ENCODE measurements at places on chromosomes 5 and 9.

- DNase-seq, result no peak
Observed at GRCh38 chr5:143534761-143535154, 131.3 kb upstream of the NR3C1 start.

- no peak for DNase-seq
Observed at GRCh38 chr9:111969622-111970021, 73.0 kb downstream of the UGCG start.

- no peak for DNase-seq
Observed at GRCh38 chr5:42760426-42760825, 3.8 kb downstream of the CCDC152 start.

GRCh38 chr5:85663708-85664031 lies 954.1 kb upstream of the COX7C start:
- DNase-seq, result no peak

DNA sequence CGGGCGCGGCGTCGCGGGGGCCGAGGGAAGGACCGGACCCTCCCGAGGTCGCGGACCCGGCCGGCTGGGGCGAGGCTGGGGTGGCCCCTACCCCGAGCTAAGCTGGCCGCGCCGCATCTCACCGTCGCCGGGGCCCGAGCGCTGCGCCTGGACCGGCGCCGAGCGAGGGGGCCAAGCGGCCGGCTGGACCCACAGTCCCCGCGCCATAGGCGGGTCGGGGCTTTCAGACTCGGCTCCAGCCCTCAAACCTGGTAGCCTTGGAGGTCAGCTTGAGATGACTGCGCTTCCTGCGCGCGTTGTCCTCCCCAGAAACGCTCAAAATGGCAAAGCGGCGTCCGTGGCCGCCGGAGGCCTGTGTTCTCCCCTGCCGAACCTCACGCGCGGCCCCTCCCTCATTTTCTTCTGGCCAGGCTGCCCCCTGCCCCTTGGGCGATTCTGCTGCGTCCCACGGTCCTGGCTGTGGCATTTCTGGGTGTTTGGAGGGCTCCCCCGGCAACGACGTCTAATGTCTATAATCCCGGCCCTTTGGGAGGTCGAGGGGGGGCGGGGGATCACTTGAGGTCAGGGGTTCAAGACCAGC lies 8.7 kb upstream of the GRIN1 start:
- no peak for DNase-seq

DNA sequence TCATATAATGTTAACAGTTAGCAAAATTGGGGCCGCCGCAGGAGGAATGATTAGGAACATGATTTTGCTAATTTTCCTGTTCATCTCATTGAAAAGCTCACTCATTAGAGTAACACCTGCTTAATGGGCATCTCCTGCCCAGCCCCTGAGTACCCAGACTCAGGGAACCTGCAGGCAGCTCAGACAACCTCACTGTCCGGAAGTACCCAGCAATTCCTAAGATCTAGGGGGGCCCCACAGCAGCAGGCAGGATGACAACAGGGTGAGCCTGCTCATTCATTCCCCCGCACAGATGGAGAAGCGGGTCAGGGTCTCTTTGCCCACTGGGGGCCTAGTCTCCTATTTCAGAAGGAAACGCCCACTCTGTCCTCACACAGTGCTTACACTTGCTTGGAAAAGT lies 12.6 kb downstream of the FAM78A start:
- no peak for DNase-seq

GRCh38 chr5:117692606-117693005 lies 1118.0 kb upstream of the SEMA6A start:
- DNase-seq, result no peak

- DNase-seq, result no peak
Observed at GRCh38 chr5:139155333-139155732, 42.8 kb downstream of the SIL1 start.

GRCh38 chr9:95092262-95093072 lies 225.0 kb downstream of the FANCC start:
- no peak for DNase-seq

DNA sequence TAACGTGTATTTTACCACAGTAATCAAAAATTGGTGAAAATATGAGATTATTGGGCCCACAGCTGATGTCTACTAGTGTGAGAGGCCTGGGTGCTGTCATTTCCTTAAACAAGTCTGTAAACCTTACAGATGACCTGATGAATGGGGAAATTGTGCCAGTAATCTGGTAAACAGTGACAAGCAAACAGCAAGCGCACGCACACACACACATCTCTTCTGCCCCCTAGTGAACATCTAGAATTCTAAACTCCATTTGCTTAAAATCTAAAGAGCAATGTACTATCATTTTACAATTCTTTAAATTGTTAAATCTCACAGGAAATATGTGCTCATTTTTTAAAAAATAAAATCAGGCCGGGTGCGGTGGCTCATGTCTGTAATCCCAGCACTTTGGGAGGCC lies 7.5 kb upstream of the RAPGEF1 start:
- no peak for DNase-seq

- DNase-seq, result no peak
Observed at GRCh38 chr5:114953565-114953964, 216.1 kb downstream of the TRIM36 start.

- no peak for DNase-seq
Observed at GRCh38 chr5:151892393-151892792, 32.3 kb downstream of the GLRA1 start.

- no peak for DNase-seq
Observed at GRCh38 chr5:95959051-95959887, 2.4 kb downstream of the ELL2 start.

GRCh38 chr9:69918322-69918721 lies 97.7 kb downstream of the CFAP95 start:
- no peak for DNase-seq

DNA sequence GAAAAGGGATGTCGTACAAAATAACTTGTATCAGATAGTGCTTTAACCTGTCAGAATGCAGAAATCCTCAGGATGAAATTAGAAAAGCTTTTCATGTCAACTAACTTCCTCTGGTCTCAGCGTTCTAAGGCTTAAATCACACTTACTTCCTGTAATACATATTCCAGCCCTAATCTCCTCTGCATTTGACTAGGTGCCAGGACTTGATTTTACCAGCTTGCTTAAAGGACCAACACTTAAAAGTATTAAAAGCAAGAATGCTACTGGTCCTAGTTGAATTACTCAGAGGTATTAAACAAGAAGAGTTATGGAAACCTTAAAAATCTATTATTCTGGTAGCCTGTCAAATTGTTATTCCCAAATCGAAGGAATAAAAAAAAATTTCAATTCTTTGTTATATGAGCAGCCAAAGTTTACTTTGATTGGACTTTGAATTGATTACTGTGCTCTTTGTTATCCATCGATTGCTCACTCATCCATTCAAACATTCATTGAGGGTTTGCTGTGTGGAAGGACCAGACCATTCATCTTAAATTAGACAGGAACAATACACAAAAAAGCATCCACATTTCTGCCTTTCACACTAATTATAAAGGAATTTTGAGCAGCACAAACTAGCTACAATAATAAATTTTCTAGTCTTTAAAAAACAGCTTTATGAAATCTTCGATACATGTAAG lies 108.7 kb downstream of the MUSK start:
- no peak for DNase-seq

DNA sequence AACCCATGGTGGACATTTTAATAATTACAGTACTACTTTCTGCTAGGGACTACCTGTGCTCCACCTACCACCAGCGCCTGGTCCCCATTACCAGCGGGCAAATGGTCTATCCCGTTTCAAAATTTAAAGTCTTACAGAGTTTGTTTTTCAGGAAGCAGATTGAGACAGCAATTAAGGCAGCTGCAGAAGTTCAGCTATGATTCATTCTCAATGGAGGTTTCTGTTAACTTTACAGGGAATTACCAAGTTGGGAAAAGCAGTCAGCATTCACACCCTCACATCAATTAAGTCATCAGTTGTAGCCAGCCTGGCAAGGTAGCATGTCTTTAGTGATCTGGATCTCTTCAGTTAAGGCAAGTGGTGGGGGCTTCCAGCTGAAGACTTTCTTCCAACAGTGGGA lies 410.6 kb upstream of the DAB2 start:
- DNase-seq, result no peak

DNA sequence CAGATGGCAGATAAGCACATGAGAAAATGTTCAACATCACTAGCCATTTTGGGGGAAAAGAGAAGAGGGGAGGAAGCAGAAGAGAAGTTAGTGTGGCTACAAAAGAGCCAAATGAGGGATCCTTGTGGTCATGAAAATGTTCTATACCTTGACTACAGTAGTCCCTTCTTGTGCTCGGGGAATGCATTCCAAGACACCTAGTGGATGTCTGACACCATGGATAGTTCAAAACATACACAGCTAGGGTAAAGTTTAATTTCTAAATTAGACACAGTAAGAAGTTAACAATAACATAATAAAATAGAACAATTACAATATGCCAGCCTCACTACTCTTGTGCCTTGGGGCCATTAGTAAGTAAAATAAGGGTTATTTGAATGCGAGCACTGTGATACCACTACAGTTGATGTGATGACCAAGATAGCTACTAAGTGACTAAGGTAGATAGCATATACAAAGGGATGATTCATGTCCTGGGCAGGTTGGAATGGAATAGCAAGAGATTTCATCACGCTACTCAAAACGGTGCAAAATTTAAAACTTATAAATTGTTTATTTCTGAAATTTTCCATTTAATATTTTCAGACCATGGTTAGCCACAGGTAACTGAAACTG lies 344.1 kb downstream of the NR2F1-AS1 start:
- no peak for DNase-seq

- DNase-seq, result no peak
Observed at GRCh38 chr5:9241479-9242305, 304.2 kb downstream of the SEMA5A start.

- DNase-seq, result no peak
Observed at GRCh38 chr5:143360755-143361154, 42.7 kb downstream of the NR3C1 start.

DNA sequence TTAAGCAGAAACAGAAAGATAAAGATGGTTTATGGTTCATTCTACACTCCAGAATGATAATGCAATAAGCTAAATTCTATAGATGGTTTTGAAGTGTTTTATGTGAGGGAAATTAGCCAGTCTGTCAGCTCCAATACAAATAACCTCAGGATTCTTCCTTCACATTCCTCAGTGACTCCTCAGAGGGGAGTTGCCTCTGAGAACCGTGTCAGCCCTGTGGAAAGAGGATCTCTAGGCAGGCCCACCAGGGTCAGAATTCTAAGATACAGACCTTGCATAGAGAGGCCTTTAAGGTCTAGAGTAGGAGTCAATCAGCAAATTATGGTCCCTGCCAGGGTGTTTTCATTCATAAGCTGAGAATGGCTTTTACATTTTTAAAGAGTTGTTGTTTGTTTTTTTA lies 26.6 kb downstream of the RUSC2 start:
- DNase-seq, result no peak

DNA sequence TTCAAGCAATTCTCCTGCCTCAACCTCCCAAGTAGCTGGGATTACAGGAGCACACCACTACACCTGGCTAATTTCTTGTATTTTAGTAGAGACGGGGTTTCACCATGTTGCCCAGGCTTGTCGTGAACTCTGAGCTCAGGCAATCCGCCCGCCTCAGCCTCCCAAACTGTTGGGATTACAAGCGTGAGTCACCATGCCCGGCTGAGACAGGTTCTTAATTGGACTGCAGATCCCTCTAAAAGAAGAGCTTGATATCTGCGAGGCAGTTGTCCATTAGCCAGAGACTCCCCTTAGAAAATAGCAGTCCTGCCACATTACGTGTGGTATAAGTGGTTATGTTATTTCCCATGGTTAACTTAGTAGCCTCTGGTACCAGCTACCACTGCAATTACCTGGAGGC lies 46.6 kb upstream of the NPR3 start:
- no peak for DNase-seq

DNA sequence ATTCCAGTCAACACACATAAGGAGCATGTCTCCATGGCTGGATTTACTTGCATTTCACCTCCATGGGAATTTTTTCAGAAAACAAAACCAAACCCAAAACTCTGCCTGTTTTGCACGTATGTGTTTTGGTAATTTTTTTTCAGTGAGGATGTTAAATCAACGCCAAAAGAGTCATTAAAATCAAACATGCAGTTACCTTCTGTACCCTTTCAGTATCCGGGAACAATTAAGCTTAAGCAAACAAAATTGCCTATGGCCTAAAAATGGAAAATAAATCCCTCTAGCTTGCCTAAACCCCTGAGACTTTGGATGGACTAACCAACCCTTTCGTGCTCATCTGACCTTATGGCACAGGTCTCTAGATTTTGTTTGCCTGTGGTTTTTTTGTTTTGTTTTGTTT lies 209.2 kb upstream of the KLF4 start:
- DNase-seq, result no peak

GRCh38 chr5:106906199-106906598 lies 764.5 kb downstream of the EFNA5 start:
- no peak for DNase-seq

DNA sequence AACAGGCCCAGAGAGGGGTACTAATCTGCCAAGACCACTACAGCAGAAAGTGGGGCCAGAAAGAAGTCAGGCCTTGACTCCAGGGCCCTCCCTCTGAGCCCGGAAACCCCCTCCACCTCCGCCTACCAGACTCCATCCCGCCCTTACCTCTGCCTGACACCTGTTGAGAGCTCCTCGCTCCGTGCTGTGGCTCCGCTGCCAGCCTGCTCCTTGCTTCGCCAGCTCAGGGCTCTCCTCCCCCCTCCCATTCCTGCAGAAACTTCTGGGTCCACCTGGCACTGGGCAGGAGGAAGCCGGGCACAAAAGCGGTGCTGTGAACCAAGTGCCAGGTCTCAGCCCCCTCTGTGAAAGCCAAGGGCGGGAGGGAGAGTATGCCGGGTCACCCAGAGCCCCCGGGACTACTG lies 6.4 kb upstream of the ST6GALNAC6 start:
- no peak for DNase-seq

- DNase-seq, result no peak
Observed at GRCh38 chr5:59917121-59917520, 23.6 kb upstream of the PDE4D start.

GRCh38 chr5:77024490-77024889 lies 5.7 kb upstream of the AGGF1 start:
- no peak for DNase-seq

- no peak for DNase-seq
Observed at GRCh38 chr5:102278231-102278630, 17.9 kb downstream of the SLCO4C1 start.

DNA sequence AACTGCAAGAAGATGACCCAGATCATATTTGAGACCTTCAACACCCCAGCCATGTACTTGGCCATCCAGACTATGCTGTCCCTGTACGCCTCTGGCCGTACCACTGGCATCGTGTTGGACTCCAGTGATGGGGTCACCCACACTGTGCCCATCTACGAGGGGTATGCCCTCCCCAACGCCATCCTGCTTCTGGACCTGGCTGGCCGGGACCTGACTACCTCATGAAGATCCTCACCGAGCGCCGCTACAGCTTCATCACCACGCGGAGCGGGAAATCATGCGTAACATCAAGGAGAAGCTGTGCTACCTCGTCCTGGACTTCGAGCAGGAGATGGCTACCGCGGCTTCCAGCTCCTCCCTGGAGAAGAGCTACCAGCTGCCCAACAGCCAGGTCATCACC lies 9.1 kb upstream of the TBCA start:
- no peak for DNase-seq

DNA sequence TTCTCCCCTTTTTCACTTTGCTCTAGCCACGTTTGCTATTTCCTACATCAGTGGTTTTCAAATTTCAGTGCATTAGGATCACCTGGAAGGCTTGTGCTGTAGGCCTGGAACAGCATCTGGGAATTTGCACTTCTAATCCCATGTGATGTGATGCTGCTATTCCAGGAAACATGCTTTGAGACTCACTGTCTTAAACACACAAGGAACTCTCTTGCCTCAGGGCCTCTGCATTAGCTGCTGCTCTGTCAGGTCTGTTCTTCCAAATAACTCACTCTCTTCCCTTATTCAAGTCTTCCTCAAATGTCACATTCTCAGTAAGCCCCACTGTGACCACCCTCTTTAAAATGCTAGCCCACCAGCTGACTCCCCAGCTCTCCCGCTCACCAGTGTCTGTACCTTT lies 204.0 kb downstream of the DNAH5 start:
- no peak for DNase-seq
